HTR-8/SVneo (cell line): ENCODE measurements at places on chromosomes 3 and 15.

DNA sequence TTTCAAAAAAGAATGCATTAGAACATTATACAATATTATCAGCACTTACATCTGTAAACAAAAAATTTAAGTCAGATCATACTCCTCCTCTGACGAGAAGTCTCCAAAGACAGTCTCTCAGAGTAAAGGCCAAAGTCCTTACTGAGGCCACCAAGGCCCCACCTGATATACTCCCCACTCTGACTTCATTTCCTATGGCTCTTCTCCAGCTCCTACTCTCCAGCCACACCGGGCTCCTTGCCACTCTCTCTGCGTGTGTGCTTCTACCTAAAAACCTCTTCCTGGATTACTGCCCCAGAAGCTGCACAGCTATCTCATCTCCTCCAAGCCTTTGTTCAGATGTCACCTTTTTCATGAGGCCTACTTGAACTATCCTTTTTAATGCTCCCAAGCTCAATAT lies 5.0 kb downstream of the DCP1A start:
- DNase-seq = no peak

DNA sequence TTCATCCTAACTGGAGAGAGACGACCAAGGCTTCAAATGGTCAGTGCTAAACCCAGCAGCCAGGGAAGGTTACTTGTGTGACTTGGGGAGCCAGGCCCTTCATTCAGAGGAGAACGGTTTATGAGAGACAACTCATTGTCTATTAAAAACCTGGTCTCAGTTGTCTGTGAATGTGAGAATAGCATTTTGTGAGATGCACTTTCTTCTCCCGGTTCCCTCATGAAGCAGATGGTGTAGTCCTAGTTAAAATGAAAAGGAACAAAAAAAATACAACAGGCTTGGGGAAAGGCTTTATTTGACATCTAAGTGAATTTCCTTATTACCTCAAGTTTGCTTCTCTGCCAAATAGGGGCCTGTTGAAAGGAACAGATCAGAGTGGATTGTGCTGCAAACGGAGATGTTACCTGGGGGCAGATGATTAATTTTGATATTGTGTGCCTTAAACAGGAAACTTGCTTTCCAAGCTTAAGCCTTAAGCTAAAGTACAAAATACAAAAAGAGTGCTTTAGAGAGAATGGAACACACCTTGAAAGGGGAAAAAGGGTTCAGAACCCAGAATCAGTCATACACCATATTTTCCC lies 202.7 kb upstream of the BHLHE40 start:
- DNase-seq = no peak

DNA sequence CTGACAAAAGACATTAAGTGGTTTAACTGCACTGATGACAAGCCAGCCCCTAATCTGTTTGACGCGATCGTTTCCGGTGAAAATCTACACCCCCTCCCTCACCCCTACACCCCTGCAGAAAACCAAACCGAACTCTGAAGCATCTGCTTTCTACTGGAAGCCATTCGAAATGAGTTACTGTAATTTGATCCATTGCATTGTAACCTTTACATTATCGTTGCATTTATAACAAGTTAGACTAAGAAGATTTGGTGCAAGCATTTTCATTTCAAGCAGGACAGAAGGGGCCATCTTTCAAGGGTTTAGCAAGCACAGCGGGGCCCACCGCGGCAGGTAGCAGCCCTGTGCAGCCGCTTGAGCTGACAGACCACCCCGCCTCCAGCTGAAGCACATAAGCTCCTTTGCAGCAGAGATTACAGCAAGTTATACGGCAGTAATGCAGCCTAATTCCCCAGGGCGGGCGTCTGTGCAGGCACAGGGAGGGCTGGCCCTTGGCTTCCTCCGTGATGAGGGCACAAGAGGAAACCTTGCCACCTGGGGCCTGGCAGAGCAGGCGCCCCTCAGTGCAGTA lies 79.3 kb downstream of the CHSY1 start:
- DNase-seq = no peak

DNA sequence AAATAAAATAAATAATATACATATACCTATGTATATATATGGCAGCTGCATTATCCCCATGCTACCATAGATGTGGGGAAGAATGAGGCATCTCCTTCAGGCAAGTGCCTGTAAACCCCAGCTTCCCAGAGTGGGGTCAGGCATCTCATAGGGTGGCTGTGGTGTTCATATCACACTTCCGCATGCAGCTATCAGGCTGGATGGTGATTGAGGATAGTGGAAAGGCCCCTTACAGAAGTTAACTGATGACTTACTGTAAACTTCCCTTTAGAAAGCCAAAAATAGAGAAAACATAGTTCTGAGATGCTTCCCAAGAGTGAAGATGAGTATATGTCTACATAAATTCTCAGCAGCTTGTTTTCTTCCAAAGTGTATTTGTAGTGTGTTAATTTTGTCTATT lies 3.5 kb upstream of the PP2D1 start:
- DNase-seq = no peak

GRCh38 chr3:37053337-37053736 lies 60.0 kb downstream of the MLH1 start:
- no peak for DNase-seq

DNA sequence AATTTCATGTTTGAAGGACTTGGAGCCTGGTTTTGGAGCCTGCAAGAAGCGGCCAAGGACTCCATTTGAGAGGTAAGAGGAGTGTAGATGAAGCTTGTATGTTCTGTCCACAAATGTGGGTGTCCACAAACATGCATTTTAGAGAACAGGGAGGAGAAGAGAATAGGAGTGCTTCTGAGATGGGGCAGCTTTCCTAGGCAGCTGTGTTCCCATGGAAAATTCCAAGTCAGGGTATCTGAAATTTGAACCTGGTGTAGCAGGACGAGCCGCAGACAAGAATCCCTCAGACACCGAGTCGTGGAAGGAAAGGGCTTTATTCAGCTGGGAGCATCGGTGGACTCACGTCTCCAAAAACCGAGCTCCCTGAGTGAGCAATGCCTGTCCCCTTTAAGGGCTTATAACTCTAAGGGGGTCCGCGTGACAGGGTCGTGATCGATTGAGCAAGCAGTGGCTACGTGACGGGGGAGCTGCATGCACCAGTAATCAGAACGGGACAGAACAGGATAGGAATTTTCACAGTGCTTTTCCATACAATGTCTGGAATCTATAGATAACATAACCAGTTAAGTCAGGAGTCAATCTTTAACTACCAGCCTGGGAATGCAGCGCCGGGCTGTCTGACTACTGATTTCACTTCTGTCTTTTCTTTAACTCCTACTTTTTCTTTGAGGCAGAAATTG lies 71.4 kb upstream of the WDR72 start:
- DNase-seq = no peak

GRCh38 chr15:99430881-99431401 lies 134.8 kb upstream of the MEF2A start:
- DNase-seq = no peak
